ENCODE measurements at places on chromosomes 3 and 15. TPM values are rescaled to one million over a fixed set of nuclear protein-coding genes. Genes with fewer than 3 reads are reported as not detected.

- peak; percentile 24 for DNase-seq
Observed at GRCh38 chr3:132232231-132232792, 84.9 kb upstream of the ACP3 start.

The GOLGA6B gene
- not detected for total RNA-seq

GRCh38 chr3:103105206-103105605, 670.4 kb downstream of the ZPLD1 start:
- DNase-seq, result no peak

DNA sequence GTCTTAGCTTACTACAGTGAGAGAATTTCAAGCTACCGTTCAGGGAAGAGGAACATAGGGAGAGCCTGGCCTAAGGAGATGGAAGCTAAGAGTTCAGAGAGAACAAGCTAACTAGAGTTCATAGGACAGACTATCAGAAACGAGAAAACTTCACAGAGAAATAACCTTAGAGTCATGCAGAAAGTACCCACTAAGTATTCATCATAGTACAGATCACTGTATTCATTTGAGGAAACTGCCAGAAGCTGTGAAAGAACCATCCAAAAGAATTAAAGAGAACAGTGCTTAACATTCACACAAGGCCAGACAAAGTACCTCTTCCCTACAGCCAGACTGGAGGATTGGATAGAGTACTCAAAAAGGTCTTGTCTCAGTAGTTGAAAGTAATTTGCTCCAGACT, 15.2 kb upstream of the GBE1 start:
- DNase-seq, result no peak

- DNase-seq, result no peak
Observed at GRCh38 chr3:131597816-131598215, 95.0 kb upstream of the MRPL3 start.

The ROPN1 gene
- 1.3 TPM for total RNA-seq

The GOLGA8N gene
- 0.49 TPM for total RNA-seq

GRCh38 chr3:140377644-140378043, 300.2 kb upstream of the TRIM42 start:
- no peak for DNase-seq

The ANKUB1 gene
- not detected for total RNA-seq

- DNase-seq, result peak; percentile 72
Observed at GRCh38 chr3:55180936-55181535, 253.2 kb upstream of the LRTM1 start.

DNA sequence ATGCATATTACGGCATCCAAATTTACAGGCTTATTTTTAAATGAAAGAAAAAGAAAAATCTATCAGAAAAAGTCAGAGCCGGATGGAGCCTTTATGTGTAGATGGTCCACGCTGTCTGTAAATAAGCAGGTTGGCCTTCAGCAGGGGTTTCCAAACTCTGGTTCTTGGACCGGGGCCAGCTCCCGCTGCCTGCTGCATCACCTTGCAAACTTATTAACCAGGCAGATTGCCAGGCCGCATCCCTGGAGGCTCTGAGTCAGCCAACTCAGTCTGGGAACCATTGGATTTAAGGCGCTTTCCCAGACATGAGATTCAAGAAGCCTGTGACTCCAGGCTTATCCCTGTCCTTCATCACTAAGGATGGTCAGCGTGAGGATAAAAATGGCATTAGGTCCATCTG, 212.4 kb downstream of the OPA1 start:
- peak; percentile 99 for DNase-seq

- no peak for DNase-seq
Observed at GRCh38 chr3:71360764-71361163, 222.8 kb downstream of the FOXP1 start.

DNA sequence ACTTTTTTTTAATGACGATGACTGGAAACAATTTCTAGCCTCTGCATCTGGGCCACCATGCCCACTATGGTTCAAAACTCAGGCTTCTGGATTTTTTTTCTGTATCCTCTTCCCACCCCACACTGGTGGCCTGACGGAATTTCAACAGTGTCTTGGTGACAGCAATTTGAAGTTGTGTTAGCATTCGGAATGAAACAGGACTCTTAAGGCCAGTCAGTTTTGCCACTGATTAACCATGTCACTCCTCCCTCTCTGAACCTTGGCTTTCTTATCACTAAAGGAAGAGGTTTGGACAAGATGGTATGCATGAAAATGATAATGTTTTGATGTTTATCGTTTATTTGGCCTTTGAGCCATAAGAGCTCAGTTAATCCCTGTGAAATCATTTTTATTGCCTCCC, 41.6 kb upstream of the BDH1 start:
- DNase-seq, result no peak

The TEX55 gene
- not detected for total RNA-seq

DNA sequence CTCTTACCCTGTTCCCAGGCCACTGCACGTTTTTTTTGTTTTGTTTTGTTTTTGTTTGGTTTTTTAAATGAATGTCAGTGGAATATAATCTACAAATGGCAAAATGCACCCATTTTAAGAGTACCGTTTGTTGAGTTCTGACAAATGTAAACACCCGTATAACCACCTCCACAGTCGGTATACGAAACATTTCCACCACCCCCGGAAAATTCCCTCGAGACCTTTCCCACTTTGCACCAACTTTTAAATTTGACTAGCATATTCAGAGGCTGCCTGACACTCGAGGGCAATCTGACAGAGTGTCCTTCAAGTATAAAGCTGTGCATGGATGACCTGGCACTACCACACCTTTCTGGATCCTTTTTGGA, 613 bp upstream of the ARHGEF3 start:
- DNase-seq, result no peak

DNA sequence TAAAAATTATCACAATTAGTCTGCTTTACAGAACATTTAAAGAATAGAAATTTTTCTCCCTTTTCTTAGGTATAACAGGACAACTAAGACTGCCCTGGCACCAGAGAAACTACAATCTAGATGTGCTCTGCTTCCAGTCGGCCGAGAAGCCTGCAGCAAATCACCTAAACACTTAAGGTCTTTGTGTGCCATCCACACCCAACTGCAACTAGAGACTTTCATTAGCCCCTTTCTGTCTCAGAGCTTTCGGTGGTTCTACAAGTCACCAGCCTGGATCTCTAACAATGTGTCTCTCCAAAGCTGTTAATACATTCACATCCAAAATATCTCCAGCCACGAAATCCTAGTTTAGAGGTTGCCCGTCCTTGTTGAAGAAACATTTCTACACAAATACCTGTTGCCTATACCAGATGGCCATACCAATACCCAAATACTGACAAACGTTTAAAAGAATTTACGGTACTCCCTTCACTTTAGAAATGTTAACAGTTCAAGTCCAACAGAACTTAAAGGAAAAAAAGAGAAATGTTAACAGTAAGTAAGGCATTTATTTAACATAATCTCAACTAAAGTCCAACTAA, 6.7 kb downstream of the PRC1 start:
- no peak for DNase-seq

- DNase-seq, result peak; percentile 96
Observed at GRCh38 chr3:123653221-123653682, 68.4 kb upstream of the HACD2 start.

The TMEM207 gene
- not detected for total RNA-seq

The TTBK2 gene
- total RNA-seq, result 14.6 TPM

- DNase-seq, result no peak
Observed at GRCh38 chr3:172751175-172751704, 714 bp downstream of the ECT2 start.

The MYRIP gene
- not detected for total RNA-seq

GRCh38 chr15:81955382-81956062, 90.3 kb downstream of the MEX3B start:
- DNase-seq, result no peak

DNA sequence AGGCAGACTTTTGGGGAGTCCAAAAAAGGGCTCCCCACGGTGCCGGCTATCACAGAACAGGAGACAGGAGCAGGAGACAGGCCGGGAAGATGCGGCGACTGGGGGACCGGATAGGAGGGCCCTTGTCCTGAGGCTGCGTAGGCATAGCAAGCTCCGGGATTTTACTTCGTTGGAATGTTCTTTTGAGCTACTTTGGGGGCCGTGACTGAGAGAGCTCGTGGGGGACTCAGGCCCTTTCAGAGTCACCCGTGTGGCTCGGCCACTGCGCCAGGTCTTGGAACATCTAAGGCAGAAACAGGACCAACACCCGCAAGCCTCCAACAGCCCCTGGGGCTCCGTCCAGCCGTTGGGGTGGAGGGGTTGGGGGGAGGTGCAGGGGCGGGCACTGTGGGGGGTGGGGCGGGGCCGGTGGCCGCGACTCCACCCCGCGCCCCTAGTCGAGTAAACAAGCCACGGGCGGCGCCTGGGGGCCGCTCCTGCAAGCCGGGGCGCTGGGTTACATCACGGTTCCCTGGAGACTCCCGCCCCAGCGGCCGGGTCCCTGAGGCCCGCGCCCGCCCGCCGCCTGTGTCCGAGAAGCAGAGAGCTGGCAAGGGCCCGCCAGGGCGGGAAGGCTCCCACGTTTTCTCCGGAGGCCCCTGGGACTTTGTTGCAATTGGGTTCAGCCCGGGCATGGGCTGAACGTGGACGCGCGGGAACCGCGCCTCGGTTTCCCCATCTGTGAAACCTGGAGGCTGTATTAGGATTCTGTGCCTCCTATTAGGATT, 23.3 kb upstream of the C15orf39 start:
- peak; percentile 19 for DNase-seq

DNA sequence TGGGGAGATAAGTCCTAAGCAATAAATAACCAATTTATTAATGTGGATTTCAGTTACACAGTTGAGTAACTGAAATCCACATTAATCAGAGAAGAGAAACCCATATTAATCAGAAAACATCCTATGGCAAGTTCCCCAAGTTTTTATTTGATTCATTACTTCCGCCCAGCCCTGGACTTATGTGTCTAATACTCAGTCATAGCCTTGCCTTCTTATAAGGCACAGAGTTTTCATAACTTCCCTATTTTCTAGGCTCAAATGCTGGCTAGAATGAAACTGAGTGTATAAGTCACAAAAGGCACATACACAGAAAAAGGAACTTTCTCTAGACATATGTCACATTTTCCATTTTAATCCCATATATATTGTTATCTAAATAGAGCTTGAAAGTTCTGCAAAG, 28.8 kb downstream of the CD47 start:
- no peak for DNase-seq

- no peak for DNase-seq
Observed at GRCh38 chr15:81330366-81331090, 6.6 kb upstream of the STARD5 start.

- DNase-seq, result no peak
Observed at GRCh38 chr15:85536341-85536740, 155.9 kb downstream of the AKAP13 start.

- DNase-seq, result peak; percentile 70
Observed at GRCh38 chr3:158771982-158772381, 29.9 kb upstream of the MFSD1 start.

GRCh38 chr3:100087198-100087597, 27.1 kb downstream of the FILIP1L start:
- DNase-seq, result peak; percentile 87

DNA sequence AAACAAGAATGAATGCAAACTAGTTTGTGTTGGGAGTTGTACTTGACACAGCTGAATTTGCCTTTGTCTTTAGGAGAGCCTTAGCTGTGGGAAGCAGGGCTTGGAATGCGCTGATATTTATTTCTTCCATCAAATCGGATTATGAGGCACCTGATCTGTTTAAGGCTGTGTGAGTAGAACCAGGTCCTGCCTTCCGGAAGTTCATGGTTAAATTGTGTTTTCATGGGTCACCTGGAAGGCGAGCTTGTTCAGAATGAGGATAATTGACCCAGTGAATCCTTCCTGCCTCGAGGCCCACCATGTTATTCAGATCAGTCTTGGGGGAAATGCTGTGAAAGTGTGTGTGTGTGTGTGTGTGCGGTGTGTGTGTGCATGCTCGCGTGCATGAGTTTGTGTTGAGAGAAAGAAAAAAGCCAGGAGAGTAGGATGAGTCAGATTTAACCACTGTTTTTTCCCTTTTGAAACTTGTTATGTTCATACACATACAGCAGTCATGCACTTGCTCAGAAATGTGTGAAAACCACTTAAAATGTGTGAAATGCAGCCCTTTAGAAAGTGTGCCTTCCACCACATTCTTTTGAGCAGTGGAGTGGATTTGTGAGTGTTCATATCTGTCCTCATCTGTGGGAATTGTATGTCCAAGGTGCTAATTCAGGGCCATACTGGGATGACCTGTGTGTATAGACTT, 36.7 kb downstream of the SMAD3 start:
- DNase-seq, result peak; percentile 87
